ENCODE measurements at places on chromosomes 12 and 14.
A peak's percentile ranks its signal among the peaks of the same experiment; 100 is the strongest.

GRCh38 chr14:90828642-90829487 is 12.6 kb upstream of the TTC7B start:
- H3K4me3 ChIP-seq: peak overlapping the region; percentile 80
- peaks cover 9% of the 10 kb centered on the region for H3K4me1 ChIP-seq
- peaks cover 2% of the 10 kb centered on the region for H3K27me3 ChIP-seq
- peak; percentile 14 for DNase-seq
- no peaks in the 10 kb centered on the region for H3K36me3 ChIP-seq

DNA sequence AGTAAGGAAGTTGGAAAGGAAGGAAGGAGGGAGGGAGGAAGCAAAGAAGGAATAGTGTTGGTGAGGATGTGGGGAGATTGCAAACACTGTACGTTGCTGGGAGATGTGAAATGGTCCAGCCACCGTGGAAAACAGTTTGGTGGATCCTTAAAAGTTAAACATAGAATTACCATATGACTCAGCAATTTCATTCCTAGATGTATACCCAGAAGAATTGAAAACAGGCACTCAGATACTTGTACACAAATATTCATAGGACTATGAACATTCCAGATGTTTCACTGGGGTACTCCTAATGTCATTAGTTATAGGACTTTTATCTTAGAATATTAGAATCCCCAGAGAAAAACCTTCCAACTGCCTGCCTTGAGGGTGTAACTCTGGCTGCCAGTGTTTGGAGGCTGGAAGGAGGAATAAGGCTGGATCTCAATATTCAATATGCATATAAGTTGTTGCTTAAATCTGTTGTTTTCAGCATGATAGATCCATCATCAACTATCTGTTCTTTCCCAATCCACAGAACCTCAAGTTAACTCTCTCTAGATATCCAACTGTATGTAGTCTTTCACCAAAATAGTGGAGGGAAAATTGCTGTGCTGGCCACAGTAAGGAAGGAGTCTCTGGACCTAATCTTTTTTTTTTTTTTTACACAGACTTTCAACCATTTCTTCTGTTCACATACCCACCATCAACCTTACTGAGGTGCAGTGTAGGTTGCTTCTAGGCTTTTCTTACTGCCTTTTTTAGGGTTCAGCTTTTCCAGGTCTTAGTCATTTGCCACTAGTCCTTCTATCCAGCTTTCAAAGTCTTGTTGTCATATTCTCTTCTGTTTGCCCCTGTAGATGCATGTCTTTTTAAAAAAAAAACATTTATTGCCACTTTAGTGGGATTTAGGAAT is 94.5 kb downstream of the DNAI7 start:
- no peaks in the 10 kb centered on the region for H3K27me3 ChIP-seq
- H3K4me3 ChIP-seq: no peak overlapping the region
- H3K36me3 ChIP-seq: peaks cover 29% of the 10 kb centered on the region
- H3K4me1 ChIP-seq: peaks cover 11% of the 10 kb centered on the region

GRCh38 chr14:71228711-71229110 is 321.5 kb downstream of the PCNX1 start:
- no peak overlapping the region for H3K4me3 ChIP-seq
- no peak overlapping the region for H3K27ac ChIP-seq
- H3K4me1 ChIP-seq: no peaks in the 10 kb centered on the region
- DNase-seq: no peak

DNA sequence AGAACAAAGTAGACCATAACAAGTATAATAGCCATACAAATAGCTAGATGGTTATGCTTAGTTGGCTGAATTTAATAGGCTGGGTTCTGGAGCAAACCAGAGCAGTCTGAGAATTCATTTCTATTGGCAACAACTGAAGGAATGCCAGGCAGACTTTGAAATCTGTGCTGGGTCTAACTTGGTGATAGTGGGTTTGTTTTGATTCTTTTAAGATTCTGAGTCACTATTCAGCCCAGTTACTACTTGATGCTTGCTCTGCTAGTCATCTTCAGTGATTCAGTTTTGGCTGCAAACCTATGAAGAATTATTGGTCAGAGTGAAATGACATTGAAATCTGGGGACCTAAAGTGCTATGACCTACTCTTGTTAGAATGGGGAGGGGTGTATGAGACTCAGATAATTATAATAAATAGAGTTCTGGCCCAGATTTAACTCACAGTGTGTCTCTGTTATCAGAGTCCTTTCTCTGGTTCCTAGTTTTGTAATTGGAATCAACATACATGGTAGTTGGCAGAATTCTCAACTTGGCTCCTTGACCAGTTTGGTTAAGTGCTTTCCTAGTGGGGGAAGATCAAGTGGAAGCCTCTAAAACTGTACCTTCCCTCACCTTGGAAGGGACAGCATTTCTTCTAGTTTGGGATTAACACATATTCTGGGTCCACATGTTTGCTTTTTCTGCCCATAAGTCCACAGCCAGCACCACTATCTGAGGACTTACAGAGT is 43.5 kb downstream of the MNAT1 start:
- no peak overlapping the region for H3K27ac ChIP-seq
- H3K4me1 ChIP-seq: peaks cover 3% of the 10 kb centered on the region
- no peak for DNase-seq
- H3K4me3 ChIP-seq: no peak overlapping the region

DNA sequence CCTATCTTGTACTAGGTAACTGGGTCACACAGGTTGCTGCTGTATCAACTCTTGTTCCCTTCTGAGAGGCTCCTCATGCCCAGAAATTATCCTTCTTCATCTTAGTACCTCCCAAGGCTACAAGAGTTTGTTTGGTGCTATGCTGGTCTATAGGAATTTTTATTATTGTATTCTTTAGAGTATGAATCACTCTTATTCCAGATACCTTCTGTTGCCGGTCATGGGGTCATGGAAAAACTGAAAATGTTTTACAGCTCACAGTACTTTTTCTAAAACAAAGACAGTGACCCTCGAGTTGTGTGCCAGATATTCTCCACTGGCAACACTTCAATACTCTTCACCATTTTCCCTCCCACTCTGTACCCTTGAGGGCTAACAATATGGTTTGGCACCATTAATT is 1598.0 kb upstream of the TMEM132C start:
- H3K4me1 ChIP-seq: no peaks in the 10 kb centered on the region
- no peak overlapping the region for H3K27ac ChIP-seq
- no peaks in the 10 kb centered on the region for H3K36me3 ChIP-seq
- H3K4me3 ChIP-seq: no peak overlapping the region
- DNase-seq: no peak
- H3K27me3 ChIP-seq: no peaks in the 10 kb centered on the region

DNA sequence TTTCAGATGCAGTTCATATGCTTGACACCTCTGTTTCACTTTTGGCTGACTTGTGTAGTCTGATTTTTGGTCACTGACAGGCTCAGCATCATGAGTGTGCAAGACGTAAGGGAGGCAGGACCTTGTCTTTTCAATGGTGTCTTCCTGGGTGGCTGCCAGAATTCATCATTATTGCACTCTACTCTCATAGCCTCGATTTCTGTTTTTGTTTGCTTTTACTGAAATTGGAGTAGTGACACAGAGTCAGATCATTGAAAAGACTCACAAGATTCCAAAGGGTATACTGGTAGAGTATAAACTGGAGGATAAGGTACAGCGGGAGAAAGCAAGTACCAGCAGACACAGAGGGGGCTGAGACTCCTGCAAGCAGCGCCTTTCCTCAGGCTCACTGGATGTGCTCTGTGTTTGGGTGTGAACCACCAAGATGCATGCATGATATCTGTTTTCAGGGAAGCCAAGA is 126.3 kb upstream of the FGD4 start:
- peaks cover 29% of the 10 kb centered on the region for H3K4me1 ChIP-seq
- peak overlapping the region; percentile 98 for H3K27ac ChIP-seq
- H3K27me3 ChIP-seq: no peaks in the 10 kb centered on the region
- peak overlapping the region; percentile 71 for H3K4me3 ChIP-seq
- no peak for DNase-seq

- H3K4me3 ChIP-seq: no peak overlapping the region
- DNase-seq: no peak
Measured at GRCh38 chr14:56590535-56590960, 10.9 kb downstream of the TMEM260 start.

DNA sequence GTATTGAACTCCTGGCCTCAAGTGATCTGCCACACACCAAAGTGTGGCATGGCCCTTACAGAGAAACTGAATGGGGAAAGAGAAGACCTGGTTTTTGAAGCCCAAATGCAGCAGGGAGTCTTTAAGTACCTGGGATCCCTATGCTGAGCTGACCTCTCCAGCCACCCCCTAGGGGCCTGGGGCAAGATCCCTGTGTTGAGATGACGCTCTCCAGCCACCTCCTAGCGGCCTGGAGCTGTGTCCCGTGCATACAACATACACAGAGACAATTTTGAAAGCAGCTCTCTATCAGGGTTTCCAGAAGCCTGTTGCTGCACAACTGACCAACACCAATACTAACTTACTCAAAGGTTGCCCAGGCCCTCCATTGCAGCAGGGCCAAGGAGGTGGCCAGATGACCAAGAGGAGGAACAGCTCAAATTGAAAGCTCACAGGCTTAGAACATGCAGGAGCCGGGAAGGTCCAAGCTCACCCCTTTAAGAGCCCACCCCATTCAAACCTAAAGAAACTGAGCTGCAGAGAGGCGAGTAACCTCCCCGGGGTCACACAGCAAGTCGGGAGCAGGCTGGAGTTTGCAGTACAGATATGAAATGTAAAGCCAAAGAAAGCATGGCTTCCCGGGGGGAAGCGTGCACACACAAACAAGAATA is 31.5 kb downstream of the TTC7B start:
- no peaks in the 10 kb centered on the region for H3K36me3 ChIP-seq
- no peaks in the 10 kb centered on the region for H3K27me3 ChIP-seq
- no peak overlapping the region for H3K4me3 ChIP-seq
- DNase-seq: no peak
- H3K4me1 ChIP-seq: no peaks in the 10 kb centered on the region
- no peak overlapping the region for H3K27ac ChIP-seq

- H3K27me3 ChIP-seq: peaks cover 20% of the 10 kb centered on the region
- no peaks in the 10 kb centered on the region for H3K36me3 ChIP-seq
- DNase-seq: no peak
- H3K27ac ChIP-seq: no peak overlapping the region
- no peak overlapping the region for H3K4me3 ChIP-seq
Measured at GRCh38 chr12:2447861-2448260, 346.9 kb upstream of the FKBP4 start.

DNA sequence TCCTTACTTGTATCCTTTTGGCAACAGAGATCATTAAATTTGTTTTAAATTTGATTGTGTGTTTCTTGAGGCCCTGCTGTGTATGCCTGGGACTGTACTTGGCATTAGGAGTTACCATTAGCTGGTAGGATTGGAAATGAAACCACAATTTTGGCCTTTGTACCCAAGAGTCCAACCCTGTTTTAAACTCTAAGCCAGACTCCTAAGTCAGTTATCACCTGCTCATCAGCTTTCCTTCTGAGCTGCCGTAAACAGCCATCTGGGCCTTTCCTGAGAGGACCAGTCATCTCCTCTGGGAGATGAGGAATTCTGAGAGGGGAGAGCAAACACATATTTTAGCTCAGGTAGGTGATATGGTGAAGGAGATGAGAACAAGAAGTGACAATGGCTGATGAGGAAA is 74.3 kb upstream of the SRSF5 start:
- no peaks in the 10 kb centered on the region for H3K27me3 ChIP-seq
- H3K27ac ChIP-seq: peak overlapping the region; percentile 67
- H3K4me3 ChIP-seq: no peak overlapping the region

GRCh38 chr12:11697670-11698387 is 48.4 kb downstream of the ETV6 start:
- H3K4me3 ChIP-seq: no peak overlapping the region
- no peak for DNase-seq
- H3K27me3 ChIP-seq: no peaks in the 10 kb centered on the region
- peaks cover 37% of the 10 kb centered on the region for H3K4me1 ChIP-seq
- peak overlapping the region; percentile 68 for H3K27ac ChIP-seq

- H3K36me3 ChIP-seq: peaks cover 10% of the 10 kb centered on the region
- no peak overlapping the region for H3K4me3 ChIP-seq
- H3K4me1 ChIP-seq: peaks cover 4% of the 10 kb centered on the region
- H3K27ac ChIP-seq: no peak overlapping the region
Measured at GRCh38 chr12:56657416-56658379, 11.9 kb upstream of the ATP5F1B start.

DNA sequence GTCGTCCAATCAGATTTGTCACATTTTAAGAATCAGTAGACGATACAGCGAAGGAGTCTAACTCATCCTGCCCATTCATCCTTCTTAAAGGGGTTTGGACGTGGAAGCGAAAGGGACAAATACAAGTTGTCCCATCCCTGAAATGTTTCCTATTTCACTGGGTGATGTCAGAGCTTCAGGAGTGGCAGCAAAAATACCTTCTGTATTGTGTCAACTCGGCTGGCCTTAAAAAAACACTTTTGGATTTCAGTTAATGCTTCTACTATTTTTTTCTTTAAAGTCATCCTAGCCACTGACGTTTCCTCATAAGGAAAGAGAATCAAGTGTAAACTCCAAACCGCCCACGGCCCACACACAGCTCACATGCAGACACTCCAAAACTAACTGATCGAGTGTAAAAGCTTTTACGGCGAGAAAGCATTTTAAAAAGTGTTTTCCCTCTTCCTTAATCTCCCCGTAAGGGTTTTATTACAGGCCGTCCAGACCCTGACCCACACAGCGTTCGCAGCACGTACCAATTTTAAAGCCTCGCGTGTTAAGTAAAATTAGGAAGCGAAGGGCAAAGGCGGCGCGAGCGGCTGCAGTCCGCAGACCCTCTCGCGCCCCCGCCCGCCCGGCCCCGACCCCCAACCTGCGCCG is 593 bp downstream of the CFL2 start:
- H3K27ac ChIP-seq: peak overlapping the region; percentile 90
- peak; percentile 7 for DNase-seq
- H3K4me1 ChIP-seq: peaks cover 19% of the 10 kb centered on the region
- H3K4me3 ChIP-seq: peak overlapping the region; percentile 88
- H3K36me3 ChIP-seq: peaks cover 4% of the 10 kb centered on the region

- H3K4me1 ChIP-seq: no peaks in the 10 kb centered on the region
- H3K4me3 ChIP-seq: no peak overlapping the region
- no peak for DNase-seq
- H3K27me3 ChIP-seq: peaks cover 17% of the 10 kb centered on the region
Measured at GRCh38 chr12:52628111-52628507, 9.8 kb upstream of the KRT73 start.

- H3K36me3 ChIP-seq: no peaks in the 10 kb centered on the region
- peaks cover 26% of the 10 kb centered on the region for H3K27me3 ChIP-seq
- H3K4me3 ChIP-seq: no peak overlapping the region
- no peak overlapping the region for H3K27ac ChIP-seq
- DNase-seq: no peak
Measured at GRCh38 chr14:93994919-93995682, 2.0 kb upstream of the CCDC197 start.

GRCh38 chr14:102955636-102956408 is 33.4 kb downstream of the AMN start:
- no peaks in the 10 kb centered on the region for H3K4me1 ChIP-seq
- no peaks in the 10 kb centered on the region for H3K27me3 ChIP-seq
- no peak overlapping the region for H3K4me3 ChIP-seq
- peaks cover 33% of the 10 kb centered on the region for H3K36me3 ChIP-seq

GRCh38 chr12:851913-852312 is 97.6 kb downstream of the RAD52 start:
- H3K27ac ChIP-seq: no peak overlapping the region
- no peak for DNase-seq
- H3K27me3 ChIP-seq: no peaks in the 10 kb centered on the region
- H3K4me3 ChIP-seq: no peak overlapping the region
- peaks cover 19% of the 10 kb centered on the region for H3K4me1 ChIP-seq
